ENCODE measurements at places on chromosomes 7 and 10.

GRCh38 chr7:17152721-17153120, 145.7 kb upstream of the AHR start:
- DNase-seq = no peak

DNA sequence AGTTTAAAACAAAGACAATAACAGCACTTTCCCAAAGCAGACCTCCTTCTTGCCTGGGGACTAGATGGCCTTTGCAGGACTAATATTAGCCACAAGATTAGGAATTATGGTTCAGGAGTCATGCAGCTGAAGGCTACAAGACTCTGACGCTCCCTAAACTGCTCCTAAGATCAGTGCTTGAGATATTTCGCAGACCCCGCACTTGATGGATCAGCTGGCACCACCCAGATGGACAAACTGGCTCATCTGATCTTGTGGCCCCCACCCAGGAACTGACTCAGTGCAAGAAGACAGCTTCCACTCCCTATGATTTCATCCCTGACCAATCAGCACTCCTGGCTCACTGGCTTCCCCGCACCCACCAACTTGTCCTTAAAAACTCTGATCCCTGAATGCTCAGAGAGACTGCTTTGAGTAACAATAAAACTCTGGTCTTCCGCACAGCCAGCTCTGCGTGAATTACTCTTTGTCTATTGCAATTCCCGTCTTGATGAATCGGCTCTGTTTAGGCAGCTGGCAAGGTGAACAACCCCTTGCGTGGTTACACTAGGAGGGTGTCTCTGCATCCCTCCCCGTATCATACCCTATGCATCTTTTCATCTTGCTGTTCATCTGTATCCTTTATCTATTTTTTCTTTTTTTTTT, 26.9 kb upstream of the NRBF2 start:
- no peak for DNase-seq

- DNase-seq = no peak
Observed at GRCh38 chr10:86031-86430, 36.9 kb upstream of the TUBB8 start.

DNA sequence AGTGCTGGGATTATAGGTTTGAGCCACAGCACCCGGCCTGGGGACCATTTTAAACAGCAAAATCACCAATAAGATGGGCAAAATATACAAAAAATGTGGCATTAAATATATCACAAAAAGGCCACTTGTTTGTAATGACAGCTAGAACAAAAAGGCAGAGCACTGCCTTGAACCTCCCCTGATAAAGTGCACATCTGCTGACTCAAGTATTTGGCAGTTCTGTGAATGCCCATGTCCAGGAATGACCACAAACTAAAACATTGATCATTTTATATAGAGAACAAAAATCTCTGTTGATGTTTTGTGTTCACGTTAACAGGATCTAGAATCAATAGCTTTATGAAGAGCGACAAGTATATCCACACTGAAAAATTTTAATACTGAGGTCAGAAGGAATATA, 21.5 kb downstream of the HERC4 start:
- no peak for DNase-seq

- DNase-seq = no peak
Observed at GRCh38 chr10:60040014-60040662, 133.8 kb upstream of the CCDC6 start.
